ENCODE measurements at places on chromosomes 6 and 20.

GRCh38 chr6:108653949-108654348 is 93.2 kb downstream of the FOXO3 start:
- DNase-seq: no peak

DNA sequence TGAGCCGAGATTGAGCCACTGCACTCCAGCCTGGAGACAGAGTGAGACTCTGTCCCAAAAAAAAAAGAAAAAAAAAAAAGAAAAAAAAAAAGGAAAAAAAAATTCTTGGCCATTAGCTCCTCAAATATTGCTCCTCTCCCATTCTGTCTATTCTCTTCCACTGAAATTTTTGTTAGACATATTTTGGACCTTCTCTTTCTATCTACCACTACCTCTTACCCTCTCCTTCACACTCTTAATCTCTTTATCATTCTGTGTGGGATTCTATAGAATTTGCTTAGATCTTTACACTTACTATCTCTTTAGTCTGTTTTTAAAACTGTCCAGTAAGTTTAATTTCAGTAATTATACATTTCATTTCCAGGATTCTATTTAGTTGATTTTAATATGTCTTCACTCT is 85.0 kb downstream of the IRAK1BP1 start:
- no peak for DNase-seq

DNA sequence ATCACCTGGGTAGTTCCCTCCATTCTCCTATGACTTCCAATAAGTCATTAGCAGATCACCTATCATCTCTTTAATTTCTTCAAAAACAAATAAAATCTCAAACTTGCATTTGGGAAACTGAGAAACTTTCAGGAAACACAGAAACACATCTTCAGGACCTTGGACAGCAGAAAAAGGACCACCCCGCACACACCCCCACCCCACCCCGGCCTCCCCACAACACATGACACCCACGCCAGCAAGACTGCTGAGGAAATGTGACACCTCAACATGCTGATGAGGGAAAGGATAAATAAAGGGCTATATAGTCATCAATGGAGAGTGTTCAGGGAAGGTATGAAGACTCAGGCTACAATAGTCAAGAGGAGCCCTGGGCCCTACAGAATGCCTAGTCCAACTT is 15.6 kb upstream of the TRIM39 start:
- DNase-seq: no peak

GRCh38 chr20:58744836-58745235 is 52.2 kb downstream of the NPEPL1 start:
- no peak for DNase-seq

DNA sequence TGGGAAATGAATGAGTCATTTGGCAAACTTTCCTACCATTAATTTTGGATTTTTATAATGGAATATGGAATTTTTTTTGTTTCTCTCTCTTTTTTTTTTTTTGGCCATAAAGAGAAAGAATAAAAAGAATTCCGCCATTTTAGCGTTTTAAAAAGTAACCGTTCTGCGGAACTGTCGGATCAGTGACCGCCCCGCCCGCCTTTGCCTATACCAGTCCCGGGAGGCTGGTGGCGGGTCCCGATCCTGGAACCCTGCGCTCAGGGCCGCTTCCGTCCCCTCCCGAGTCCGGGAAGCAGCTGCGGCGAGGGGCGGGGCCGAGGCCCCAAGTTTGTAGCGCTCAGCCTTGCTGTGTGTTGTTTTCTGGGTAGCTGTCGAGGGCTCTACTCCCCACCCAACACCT is 609 bp downstream of the L3MBTL1 start:
- DNase-seq: no peak

GRCh38 chr6:53446151-53446550 is 97.4 kb upstream of the ELOVL5 start:
- DNase-seq: no peak

DNA sequence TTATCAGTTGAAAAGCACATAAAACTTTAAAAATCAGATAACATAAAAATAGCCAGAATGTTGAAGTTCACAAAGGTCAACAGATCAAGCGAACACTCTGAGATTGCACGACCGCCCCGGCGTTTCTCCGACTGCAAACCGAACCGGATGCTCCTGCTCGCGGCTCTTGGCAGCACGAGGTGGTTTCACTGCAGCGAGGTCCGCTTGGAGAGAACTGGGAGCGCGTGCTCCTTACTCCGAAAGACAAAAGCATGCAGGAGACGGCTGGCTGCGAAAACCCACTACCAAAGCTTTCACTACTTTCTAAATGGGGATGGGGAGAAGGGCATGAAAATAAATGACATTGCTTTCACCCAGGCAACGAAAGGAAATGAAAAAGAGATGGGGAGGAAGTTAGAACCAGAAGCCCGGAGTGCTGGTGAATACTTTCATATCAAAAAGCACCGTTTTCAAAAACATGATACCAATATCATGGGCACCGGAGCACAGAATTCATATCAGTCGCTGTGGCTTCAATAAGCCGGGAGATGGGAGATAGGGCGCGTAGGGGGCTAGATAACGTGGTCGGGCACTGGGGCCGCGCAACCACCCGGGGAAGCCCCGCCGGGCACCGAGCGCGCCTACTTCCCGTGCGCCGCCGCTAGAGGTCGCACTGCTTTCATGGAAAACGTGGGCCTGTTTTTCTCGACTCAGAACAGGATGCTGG is 8.3 kb upstream of the ANKRD60 start:
- DNase-seq: peak; percentile 65

DNA sequence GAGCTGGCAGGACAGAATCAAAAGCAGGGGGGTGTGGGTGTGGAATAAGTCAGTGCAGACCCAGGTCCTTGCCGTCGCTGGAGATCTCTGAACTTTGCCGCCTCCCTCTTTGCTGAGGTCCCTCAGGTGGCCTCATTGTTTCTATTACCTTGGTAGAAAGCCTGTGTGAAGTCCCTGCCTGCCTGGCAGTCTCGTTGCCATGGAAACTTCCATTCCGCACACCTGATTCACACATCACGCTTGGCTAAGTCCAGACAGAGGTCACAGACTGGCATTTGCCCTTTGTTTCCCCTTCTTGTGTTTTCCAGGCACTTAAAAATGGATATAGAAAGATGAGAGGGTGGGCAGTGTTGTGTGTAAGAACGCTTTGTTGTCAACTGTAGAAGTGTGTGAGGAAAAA is 260.6 kb downstream of the PRL start:
- no peak for DNase-seq

GRCh38 chr6:64072686-64073085 is 437.1 kb downstream of the PHF3 start:
- DNase-seq: no peak

DNA sequence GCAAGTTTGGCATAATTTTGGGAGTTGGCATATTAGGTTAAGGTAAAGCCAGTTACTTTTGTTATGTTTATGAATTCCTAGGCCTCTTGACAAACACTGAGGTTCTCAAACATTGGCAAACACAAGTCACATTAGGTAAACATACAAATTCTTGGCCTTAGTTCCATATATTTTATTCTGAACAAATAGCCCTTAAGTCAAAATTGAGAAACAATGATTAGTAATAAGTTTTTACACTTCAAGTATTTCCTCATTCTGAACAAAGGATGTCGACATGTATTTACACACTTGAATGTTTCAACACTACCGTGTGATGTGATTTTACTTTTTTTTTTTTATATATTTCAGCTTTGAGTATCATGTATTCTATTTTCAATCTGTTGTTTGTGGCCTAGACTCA is 3.8 kb upstream of the ECHDC1 start:
- DNase-seq: no peak

- DNase-seq: no peak
Observed at GRCh38 chr20:19828232-19828631, 70.2 kb downstream of the RIN2 start.
